NCI-H524 treated with DMSO at 0.1 percent for 48 hours (cell line): ENCODE measurements at places on chromosomes 5 and 9.

DNA sequence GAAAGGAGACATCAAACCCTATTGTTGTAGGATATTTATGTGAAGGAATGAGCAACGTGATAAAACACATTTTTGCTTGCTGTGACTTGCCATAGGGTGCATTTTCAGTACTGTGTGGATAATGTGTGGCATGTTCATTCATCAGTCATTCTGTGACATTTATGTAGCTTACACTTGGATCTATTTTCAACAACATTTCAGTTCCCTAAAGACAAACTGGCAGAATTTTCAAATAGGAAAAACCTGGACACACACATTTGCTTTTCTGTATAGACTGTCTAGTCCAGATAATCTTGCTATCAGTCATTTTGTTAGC is 127.7 kb downstream of the TMC1 start:
- no peak for DNase-seq

DNA sequence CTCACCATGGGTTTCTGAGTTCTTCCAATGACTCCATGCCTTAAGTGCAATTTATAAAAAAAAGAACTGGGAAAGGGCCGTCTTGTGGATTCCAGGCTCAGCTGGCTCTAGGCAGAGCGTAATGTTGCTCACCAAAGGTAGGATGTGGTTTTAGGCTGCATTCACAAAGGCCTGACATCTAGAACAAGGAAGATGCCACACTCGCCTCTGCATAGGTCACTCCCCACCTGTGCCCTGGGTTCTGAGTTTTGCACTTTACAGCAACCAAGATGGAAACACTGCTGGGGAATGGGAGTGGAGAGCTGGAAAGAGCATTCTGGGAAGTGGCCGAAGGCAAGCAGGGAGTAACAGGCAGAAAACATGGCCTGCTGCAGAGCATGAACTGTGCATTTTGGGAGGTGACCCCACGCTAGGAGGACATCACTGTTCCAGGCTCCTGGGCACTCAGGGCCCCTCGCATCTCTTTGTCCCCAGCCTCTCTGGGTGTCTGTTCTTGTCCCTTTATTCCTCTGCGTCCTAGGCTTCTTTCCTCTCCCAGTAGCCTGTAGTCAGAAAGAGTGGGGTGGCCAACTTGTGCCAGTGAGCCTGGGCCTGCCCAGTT is 12.3 kb downstream of the FCN2 start:
- DNase-seq: no peak

GRCh38 chr5:126801992-126802294 is 25.0 kb downstream of the LMNB1 start:
- no peak for DNase-seq

GRCh38 chr5:167694325-167695147 is 596.9 kb upstream of the WWC1 start:
- no peak for DNase-seq
